ENCODE measurements at places on chromosomes 2 and 18. TPM values are rescaled to one million over a fixed set of nuclear protein-coding genes. Genes with fewer than 3 reads are reported as not detected.
A peak's percentile ranks its signal among the peaks of the same experiment; 100 is the strongest.

DNA sequence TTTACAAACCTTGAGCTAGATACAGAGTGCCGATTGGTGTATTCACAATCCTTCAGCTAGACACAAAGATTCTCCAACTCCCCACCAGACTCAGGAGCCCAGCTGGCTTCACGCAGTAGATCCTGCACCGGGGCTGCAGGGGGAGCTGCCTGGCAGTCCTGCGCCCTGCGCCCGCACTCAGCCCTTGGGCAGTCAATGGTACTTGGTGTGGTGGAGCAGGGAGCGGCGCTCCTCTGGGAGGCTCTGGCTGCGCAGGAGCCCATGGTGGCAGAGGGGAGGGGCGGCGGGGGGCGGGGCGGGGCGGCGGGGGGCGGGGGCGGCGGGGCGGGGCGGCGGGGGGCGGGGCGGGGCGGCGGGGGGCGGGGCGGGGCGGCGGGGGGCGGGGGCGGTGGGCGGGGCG is 923.4 kb downstream of the SOCS6 start:
- DNase-seq, result no peak

IL1A gene
- not detected for total RNA-seq

- DNase-seq, result no peak
Observed at GRCh38 chr2:152781175-152781574, 62.8 kb downstream of the ARL6IP6 start.

GRCh38 chr2:229388731-229389130 is 117.6 kb upstream of the PID1 start:
- no peak for DNase-seq

DNA sequence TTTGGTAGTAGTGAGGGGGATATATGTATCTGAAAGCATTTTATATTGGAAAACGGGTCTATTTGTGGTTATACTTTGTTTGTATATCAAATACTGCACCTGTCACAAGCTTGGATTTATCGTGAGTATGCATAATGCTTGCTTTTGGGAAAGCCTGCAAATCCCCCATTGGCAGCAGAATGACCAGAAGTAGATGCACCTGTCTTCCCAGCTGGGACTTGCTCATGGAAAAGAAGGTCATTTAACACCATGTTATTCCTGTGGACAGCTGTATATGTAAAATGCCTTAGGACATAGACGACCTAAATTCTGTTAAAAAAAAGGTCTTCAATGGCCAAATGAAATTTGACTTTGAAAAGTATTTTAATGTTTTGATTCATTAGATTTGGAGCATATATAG is 599.4 kb downstream of the XIRP2 start:
- DNase-seq, result no peak

GRCh38 chr2:179849719-179850118 is 11.7 kb downstream of the ZNF385B start:
- no peak for DNase-seq

DNA sequence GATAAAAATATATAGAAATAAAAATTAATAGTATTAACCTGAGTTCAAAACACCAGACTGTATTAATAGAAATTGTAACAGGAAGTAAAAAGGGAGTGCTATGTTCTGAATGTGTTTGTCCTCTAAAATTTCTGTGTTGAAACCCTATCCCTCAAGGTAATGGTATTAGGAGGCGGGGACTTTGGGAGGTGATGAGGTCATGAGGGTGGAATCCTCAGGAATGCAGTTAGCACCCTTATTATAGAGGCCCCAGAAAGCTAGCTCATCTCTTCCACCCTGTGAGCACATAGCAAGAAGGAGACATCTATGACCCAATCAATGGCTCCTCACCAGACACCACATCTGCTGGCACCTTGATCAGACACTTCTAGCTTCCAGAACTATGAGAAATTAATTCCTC is 124.5 kb downstream of the CMPK2 start:
- no peak for DNase-seq

RAPGEF4 gene
- total RNA-seq, result 1.2 TPM

DNA sequence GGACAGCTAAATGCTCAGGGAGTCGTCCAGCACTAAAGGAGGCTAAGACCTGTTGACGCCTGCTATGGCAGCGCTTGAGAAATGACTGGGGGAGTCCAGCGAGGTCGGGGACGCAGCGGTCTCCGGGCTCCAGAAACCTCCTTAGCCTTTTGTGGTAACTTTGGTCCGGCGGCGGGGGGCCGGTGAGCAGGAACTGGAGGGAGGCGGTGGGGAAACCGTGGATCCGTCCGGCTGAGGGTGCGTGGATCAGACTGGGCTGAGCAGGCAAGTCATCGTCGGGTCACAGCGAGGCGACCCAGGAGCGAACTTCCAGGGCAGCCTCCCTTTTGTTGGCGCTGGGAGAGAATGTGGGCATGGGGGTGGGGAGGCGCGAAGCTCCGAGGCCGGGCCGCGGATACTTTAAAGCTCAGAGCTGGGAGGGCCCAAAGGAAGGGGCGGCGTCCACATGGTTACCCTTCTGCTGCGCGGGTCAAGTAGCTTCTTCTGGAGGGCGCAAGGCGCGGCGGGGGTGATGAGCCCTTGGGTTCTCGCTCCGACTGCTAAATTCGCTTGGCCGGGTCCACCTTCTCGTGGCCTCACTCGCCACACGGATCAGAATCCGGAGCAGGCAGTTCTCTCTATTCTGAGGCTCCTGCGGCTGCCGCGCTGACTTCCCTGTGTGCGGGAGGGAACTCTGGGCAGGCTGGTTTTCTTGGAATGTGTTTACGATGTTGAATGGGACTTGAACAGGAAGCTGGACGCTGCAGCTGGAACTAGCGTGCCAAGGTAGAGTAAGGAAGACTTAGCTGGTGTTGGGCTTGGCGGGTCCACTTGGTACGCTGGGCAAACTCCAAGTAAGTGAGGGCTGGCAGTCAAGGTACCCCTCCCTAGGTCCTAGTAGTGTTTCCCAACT is 920 bp downstream of the GULP1 start:
- no peak for DNase-seq

DNA sequence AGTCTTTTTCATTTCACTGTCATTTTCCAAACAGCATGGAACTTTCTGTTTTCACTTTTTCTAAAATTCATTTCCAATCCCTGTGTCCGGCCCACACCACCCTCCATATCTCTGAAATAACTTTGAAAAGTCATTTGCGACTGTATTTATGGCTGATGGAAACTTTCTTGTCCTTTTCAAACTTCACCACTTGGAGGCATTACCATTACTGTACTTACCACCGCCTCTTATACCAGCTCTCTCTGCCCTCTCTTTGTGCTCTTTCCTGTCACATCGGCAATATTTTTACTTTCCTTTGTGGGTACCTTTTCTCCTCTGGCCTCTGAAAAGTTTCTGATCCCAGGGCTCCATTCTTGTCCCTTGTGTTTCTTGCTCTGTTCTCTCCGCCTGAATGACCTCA is 39.5 kb upstream of the IL1RL1 start:
- no peak for DNase-seq

- DNase-seq, result no peak
Observed at GRCh38 chr18:11000071-11000470, 149.3 kb downstream of the PIEZO2 start.

LOXHD1 gene
- total RNA-seq, result 0.39 TPM

CDK15 gene
- not detected for total RNA-seq

- DNase-seq, result no peak
Observed at GRCh38 chr18:25233528-25234321, 118.2 kb downstream of the ZNF521 start.

DNA sequence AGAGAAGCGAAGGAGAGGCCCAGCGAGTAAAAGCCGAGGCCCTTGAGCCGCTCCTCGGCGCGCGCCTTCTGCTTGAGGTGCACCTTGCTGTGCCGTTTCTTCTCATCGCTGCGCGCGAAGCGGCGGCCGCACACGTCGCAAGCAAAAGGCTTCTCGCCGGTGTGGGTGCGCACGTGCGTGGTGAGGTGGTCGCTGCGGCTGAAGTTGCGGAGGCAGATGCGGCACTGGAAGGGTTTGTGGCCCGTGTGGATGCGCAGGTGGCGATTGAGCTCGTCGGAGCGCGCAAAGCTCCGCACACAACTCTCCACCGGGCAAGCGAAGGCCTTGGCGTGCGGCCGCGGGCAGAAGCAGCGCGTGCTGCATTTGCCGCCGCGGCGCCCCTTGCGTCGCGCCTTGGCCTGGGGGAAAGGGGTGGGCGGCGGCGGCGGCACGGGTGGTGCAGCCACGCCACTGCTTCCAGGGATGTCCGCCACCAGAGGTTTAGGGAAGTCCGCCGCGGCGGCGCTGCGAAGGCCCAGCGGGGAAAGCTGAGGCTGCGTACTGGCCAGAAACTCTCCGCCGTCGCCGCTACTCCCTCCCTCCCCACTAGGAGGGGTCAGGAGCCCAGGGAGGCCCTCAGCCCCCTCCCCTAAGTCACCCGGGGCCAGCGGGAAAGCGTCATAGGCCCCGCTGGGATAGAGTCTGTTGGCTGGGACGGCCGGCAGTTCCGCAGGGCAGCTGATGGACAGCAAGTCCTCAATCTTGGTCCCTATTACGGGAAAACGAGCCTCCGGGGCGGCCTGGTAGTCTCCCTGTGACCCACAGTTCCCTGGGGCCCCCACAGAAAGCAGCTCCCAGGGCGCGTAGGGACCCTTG is 1.7 kb downstream of the EGR4 start:
- DNase-seq, result peak; percentile 27

NETO1 gene
- 1.7 TPM for total RNA-seq

DNA sequence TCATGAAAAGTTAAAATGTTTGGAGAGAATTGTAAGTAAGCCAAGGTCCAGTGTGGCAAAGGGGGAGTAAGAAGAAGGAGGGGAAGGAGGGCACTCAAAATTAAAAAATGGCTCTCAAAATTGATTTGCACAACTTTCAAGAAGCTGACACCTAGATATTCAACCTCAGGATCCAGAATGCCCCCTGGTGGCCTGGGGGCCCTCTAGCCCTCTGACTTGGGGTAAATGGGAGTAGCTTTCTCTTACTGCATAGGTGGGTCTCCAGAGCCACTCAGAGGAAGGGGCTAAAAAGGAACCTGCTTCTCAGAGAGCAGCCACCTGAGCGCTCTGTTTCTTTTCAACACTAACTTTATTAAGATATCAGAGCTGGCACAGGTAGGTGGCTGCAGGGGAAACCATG is 968.5 kb downstream of the BCL11A start:
- no peak for DNase-seq

DNA sequence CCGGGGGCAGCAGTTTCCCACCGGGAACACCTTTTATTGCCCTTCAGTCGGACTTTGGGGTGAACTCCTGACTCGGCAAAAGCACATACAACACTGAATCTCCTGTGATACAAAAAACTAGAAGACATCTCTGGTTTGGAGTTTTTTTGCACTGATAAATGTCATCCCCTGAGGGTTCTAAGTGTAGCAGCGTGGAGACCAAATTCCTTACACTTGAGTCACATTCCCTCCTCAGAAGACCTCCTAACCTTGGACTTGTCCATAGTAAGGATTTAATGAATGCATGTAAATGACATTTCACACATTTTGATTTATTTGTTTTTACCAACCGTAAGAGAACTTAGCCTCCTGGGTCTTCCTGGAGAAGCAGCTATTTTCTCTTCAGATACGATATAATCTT is 54.0 kb upstream of the GPR45 start:
- DNase-seq, result no peak

GRCh38 chr2:143453981-143454511 is 324.8 kb downstream of the ARHGAP15 start:
- no peak for DNase-seq

GRCh38 chr18:513826-514530 is 13.5 kb upstream of the COLEC12 start:
- DNase-seq, result no peak

C2orf66 gene
- total RNA-seq, result not detected
